Testis (tissue), 5 donors: ENCODE measurements at places on chromosomes 12 and 14. TPM values are rescaled to one million over a fixed set of nuclear protein-coding genes. Genes with fewer than 3 reads are reported as not detected.

GRCh38 chr14:36439766-36440165, 80.3 kb downstream of the NKX2-1 start:
- no peak for DNase-seq

The DCN gene
- 144 TPM for total RNA-seq

The PAPOLA gene
- 194 TPM for total RNA-seq

- no peak for DNase-seq
These were observed 20.2 kb upstream of the NXPH4 start for GRCh38 chr12:57196439-57196838.

The SYT1 gene
- total RNA-seq, result 1.7 TPM

DNA sequence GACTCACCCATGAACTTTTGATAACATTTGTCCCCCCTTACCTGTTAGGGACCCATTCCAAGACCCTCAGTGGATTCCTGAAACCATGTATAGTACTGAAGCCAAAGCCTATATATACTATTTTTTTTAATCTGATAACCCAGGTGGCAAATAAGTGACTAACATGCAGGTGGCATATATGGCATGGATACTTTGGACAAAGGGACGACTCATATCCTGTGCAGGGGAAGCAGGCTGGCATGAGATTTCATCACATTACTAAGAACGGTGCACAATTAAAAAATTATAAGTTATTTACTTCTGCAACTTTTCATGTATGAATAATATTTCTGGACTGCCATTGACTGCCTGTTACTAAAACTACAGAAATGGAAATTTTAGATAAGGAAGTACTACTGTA, 880.1 kb upstream of the FBXO33 start:
- DNase-seq, result no peak

The DGKA gene
- 40.4 TPM for total RNA-seq

DNA sequence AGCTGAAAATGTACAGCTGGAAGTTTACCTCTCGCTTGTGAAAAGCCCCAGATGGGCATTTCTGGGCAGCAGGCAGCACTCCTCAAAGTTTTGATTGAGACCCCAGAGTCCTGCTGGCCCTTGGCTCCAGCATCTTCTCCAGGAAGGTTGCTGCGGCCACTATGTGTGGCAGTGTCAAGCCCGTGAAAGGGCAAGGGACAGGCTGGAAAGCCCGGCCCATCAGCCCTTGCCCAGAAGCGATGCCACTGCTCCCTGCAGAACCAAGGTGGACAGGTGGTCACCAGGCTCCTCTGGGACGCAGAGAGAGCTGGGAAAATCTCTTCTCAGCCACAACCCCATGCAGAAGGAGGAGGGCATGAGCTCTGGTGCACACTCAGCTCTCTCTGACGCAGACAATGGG, 73.5 kb upstream of the BCL11B start:
- no peak for DNase-seq

The INHBE gene
- total RNA-seq, result 0.24 TPM

The KRT77 gene
- total RNA-seq, result 0.74 TPM

The KLHL33 gene
- 1.2 TPM for total RNA-seq
